Naive B cell (primary cell): ENCODE measurements at places on chromosomes 7 and 10. TPM values are rescaled to one million over a fixed set of nuclear protein-coding genes. Genes with fewer than 3 reads are reported as not detected.

- no peak overlapping the region for H3K4me3 ChIP-seq
- no peak for DNase-seq
- peak overlapping the region; percentile 32 for H3K27ac ChIP-seq
- H3K27me3 ChIP-seq, result peaks cover 61% of the 10 kb centered on the region
These were observed 70.5 kb downstream of the SDK1 start for GRCh38 chr7:3371601-3372000.

Gene SEMA3A
- not detected for polyA plus RNA-seq

DNA sequence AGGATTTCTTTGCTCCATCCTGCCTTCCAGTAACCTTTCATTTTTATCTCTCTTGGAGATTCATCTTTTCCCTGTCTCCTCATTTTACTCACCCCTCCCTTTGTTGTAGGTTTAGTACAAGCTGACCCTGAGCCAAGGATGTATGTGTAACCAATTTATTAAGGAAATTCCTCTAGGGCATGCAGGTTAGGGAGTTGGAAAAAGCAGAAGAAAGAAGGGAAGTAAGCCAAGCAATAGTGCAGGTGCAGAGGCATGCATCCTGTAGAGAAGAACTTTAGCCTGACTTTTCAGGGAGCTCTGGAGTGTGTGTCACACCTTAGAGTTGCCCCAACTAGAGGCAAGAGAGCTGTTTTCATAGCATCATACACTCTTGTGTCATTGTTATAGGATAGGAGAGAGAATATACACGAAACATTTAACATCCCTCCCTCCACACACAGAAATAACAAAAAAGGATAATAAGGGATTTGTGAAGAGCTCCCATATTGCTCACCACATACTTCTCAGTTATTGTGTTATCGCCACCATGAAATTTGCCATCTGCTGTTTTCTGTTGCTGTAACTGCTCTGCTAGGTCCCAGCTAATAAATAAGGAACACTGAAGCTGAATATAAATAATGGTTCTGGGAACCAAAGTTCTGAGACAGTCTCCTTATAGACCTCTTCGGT, 21.8 kb upstream of the SEMA3C start:
- H3K4me1 ChIP-seq, result no peaks in the 10 kb centered on the region
- no peaks in the 10 kb centered on the region for H3K27me3 ChIP-seq
- H3K4me3 ChIP-seq, result no peak overlapping the region

Gene SPACDR
- 0.45 TPM for polyA plus RNA-seq

Gene SORBS1
- polyA plus RNA-seq, result 0.13 TPM

GRCh38 chr7:19648791-19649190, 60.0 kb downstream of the POLR1F start:
- no peak for DNase-seq
- peaks cover 7% of the 10 kb centered on the region for H3K36me3 ChIP-seq
- H3K4me1 ChIP-seq, result no peaks in the 10 kb centered on the region
- H3K27ac ChIP-seq, result no peak overlapping the region
